ENCODE measurements at places on chromosomes 7 and 10.

DNA sequence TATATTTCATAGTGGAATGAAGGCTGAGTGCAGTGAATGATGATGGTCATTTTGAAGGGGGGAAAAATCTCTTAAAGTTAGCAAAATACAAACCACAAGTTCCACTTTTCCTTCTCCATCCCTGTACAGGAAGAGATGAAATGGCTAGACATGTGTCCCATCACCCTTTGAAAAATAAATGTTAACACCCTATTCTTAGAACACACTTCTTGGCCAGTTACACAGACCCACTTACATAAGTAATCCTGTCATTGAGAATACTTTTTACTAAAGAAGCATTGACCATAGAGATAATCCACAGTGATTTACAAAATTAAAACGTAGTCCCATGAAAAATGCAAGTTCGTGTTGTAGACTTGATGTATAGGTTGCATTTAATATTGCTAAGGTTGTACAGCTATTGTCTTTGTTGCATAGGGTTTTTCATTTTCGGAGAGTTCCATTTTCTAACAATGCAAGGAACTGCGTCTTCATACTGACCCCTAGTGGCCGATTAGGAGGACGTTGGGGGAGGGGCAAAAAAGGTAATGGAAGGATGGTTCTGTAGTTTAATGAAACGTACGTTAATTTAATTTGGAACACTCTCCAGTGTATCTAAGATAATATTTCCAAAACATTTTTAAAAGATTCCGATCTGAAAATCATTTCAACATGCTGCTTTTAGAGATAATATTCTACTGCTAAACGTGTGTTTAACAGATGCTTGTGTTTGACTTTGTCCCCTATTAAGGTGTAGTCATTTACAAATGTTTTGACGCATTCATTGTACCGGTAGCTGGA is 60.9 kb downstream of the ARMC3 start:
- peak; percentile 62 for DNase-seq

- no peak for DNase-seq
Measured at GRCh38 chr7:121366852-121367431, 29.2 kb downstream of the FAM3C start.

DNA sequence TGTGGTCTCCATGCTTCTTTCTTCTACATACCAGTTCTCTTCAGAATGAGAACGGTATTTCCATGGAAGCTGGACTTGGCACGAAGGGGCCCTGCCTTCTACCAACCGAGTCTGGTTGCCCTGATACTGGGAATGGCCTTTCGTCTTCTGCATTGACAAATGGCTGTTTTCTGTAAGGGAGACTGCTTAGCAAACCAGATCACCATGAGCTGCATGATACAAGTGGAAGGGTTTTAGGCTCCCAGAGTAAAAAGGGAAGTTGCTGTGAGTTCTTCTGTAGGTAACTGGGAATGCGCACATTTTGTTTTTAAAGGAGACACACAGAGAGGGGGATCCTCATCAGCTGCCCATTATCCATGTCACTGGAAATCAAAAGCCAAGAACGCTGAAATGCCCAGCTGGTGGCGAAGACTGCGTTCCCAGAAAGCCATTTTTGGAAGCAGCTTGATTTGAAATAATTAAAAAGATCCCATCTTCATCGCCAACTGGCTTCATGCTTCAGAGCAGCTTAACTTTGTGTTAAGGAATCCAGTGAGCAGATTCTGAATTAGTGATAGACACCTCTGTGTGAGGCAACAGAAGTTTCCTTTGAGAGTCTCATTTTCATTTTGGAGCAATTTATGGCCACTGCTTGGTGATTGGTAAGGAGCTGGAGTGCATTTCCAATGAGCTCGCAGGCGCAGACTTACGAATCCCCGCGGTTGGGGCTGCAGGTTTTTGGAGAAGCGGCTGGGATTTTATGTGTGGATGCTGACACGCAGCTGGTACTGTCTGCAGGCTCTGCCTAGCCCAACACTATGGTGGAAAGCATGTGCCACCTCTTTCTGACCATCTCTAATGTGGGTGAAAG is 672.7 kb upstream of the FOXK1 start:
- DNase-seq = no peak

DNA sequence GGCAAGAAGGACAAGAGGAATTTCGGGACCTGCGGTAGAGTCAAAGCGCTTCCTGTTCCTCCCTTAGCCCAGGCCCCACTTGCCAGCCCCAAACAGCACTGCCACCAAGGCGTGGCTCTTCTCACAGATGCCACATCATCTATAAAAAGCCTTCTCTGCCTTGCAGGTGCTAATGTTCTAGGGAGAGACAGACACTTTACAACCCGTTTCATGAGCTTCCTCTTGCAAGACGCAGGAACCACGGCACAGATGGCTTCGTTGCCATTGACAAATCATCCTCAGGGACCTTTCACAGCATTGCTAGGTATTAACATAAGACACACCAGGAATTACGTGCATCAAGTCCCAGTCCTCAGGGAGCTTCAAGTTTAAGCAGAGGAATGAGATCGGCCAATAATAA is 180.9 kb downstream of the JCAD start:
- no peak for DNase-seq

DNA sequence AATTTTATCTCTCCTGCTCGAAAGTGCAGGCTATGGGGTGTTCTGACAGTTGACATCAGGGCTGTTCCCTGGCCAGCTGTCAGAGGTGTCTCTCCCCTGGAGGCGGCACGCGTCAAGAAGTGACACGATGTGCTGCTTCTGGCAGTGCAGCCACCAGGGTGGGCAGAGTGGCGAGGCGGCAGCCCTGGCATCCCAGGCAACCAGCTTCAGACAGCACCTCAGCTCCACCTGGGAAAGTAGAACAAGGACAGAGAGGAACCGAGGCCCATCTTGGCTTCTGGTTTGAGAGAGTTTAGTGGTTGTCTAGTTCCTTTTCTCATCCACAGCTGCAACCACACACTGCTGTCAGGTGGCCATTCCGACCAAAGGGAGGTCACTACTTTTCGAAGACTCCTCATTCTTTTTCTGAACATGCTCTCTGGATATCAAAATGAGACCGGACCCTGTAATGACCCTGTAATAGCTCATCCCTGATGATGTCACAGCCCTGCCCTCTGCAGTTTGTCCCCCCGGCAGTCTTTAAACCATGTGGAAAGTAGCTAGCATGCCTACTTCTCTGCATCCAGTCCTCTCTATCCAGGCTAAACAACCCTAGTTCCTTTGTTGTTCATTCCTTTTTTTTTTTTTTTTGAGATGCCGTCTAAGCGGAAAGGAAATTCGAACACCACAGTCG is 381.0 kb upstream of the NRP1 start:
- peak; percentile 36 for DNase-seq

GRCh38 chr7:85289279-85289678 is 102.4 kb upstream of the SEMA3D start:
- DNase-seq = no peak
